ENCODE measurements at places on chromosomes 1 and 21. TPM values are rescaled to one million over a fixed set of nuclear protein-coding genes. Genes with fewer than 3 reads are reported as not detected.

DNA sequence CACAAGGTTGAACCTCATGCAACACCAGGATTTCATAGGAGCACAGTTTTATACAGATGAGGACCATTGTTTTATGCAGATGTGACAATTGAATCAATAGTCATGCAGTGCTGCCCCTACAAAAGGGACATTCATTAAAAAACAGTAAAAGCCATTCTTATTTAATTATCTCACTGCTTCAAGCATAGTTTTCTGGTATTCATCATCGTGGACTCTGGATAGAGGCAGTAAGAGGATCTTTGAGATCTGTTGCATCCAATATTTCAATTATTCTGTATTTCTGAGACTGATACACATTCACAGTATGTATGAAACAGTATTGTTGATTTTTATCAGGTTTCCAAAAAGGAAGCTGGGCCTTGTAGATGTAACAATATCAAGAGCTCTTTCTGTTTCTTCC is 237.6 kb downstream of the RYR2 start:
- DNase-seq = no peak

DNA sequence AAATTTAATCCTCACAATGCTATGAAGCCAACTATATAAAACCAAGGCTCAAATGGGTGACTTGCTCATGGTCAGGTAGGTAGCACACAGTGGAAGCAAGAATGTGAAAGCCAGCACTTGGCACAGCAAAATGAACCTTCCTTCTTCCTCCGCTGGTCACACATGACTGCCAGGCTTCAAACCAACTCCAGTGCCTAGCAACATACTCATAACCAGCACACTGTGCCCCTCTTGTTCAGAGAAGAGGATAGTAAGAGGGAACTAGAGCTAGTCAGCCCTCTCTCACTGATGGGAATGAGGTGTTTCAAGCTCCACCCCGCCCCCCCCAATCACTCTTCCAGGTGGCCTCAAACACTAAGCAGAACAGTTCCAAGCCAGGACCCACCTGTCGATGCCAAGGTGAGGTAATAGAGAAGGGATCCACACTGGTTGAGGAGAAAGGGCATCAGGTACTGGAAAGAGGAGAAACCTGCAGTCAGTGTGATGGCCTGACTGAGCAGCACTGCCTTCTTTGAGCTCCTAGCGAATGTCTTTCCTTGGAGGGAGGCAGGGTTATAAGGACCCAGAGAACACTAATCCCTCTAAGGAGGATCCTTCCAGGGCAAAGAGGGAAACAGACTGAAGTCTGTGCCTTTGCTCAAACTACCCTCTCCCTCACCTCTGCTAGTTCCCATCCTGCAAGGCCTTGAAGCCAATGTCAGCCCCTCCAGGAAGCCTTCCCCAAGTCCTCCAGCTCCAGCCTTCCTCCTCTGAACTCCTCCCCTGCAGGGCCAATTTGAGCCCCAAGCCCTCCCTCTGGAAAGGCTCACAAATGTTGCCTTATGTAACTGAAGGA is 1.2 kb downstream of the TMEM234 start:
- DNase-seq = peak; percentile 68

- peak; percentile 21 for DNase-seq
Observed at GRCh38 chr1:27934818-27935549, at the start of gene SMPDL3B. Gene SMPDL3B, plus strand, starts transcription at chr1:27935000. Its CDS starts 184 bp downstream, at chr1:27935184.

LCE2A gene
- not detected for total RNA-seq

FAM151A gene
- total RNA-seq = not detected

- no peak for DNase-seq
Observed at GRCh38 chr21:39388811-39389155, 39.9 kb upstream of the HMGN1 start.

TDRD10 gene
- total RNA-seq = not detected

UQCRHL gene
- total RNA-seq = 3.4 TPM

- no peak for DNase-seq
Observed at GRCh38 chr1:78102082-78102481, 56.3 kb downstream of the GIPC2 start.

RHD gene
- total RNA-seq = not detected

- no peak for DNase-seq
Observed at GRCh38 chr1:113895098-113895497, 7.7 kb upstream of the BCL2L15 start.

CCNL2 gene
- 213 TPM for total RNA-seq

DNA sequence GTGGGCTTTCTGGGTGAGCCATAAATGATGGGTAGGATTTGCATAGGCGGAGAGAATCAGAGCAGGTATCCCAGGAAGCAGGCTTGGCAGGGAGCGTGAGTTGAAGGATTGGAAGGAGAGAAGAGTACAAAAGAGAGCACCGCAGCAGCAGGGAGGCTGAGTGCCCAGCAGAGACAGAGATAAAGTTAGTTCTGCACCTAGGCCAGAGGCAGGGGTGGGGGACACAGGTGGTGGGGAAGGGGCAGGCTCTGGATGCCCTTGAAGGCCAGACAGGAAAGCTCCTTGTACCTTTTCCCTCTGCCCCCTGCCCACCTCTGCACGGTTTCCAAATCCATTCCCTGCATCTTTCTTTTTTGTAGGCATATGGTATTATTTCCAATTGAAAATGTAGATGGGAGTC is 33.0 kb upstream of the TRABD2B start:
- no peak for DNase-seq

MPZ gene
- total RNA-seq = 10.8 TPM

DNA sequence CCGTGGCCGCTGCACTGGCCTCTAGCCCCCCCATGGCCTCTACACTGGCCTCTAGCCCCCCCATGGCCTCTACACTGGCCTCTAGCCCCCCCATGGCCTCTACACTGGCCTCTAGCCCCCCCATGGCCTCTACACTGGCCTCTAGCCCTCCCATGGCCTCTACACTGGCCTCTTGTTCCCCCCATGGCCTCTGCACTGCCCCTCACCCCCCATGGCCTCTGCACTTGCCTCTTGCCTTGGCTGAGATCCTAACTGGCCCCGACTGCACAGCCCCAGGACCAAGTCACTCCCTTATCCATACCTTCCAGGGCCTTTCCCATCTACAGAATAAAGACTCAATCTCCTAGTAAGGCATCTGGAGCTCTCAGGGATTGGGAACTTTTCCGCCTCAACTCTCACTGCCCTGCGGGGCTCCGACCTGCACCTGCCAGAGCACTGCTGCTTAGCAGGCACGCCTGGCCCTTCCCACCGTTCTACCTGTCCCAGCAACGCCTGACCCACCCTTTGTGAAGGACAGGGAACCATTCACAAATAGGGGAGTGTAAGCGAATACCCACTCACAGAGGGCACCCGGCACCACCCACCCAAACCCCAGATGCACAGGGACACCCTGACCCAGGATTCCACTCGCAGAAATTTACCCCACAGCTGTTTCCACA is 38.8 kb downstream of the ACOT7 start:
- no peak for DNase-seq

GRCh38 chr1:58361134-58361533 is 185.4 kb downstream of the OMA1 start:
- no peak for DNase-seq

ATP5PF gene
- 164 TPM for total RNA-seq

GRCh38 chr1:62316135-62316534 is 3.1 kb downstream of the KANK4 start:
- no peak for DNase-seq

GRCh38 chr1:210233495-210234328 is 1.1 kb downstream of the SERTAD4 start:
- DNase-seq = no peak

GNG4 gene
- total RNA-seq = not detected

DNA sequence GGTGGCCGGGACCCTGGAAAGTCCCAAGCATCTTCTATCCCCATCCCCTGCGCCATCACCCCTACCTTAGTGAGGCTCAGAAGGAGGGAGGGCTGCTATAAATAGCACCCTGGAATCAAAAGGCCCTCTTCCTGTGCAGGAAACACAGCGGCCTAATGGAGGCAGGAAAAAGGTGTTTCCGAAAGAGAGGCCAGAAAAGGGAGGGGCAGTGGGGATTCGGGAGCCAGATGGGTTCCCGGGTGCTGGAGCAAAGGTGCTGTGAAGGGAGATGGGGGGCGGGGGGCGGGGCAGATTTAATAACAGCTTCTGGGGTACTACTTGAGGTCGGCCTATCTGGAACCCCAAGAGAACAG is 16.6 kb downstream of the NAV1 start:
- DNase-seq = no peak

GRCh38 chr21:23445307-23445706 is 2162.0 kb downstream of the MRPL39 start:
- DNase-seq = no peak

CFH gene
- not detected for total RNA-seq

DNA sequence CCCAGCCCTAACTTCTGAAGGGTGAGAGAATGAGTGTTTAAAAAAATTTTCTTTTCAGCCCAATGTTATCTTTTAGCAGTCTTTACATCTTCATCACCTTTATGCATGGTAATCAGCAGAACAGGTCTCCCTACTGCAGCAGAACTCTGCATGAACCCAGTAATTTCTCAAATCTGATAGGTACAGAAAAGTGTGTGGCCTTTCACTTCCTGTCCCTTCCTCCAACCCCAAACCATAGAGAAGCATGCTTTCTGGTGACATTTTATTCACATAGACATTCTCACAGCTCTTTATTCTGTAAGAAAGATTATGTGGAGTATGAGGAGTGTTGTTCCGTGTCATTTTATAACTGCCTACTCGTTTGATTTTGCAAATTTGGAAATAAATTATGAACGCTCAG is 68.6 kb downstream of the RPAP2 start:
- DNase-seq = no peak

RPTN gene
- total RNA-seq = not detected

DNA sequence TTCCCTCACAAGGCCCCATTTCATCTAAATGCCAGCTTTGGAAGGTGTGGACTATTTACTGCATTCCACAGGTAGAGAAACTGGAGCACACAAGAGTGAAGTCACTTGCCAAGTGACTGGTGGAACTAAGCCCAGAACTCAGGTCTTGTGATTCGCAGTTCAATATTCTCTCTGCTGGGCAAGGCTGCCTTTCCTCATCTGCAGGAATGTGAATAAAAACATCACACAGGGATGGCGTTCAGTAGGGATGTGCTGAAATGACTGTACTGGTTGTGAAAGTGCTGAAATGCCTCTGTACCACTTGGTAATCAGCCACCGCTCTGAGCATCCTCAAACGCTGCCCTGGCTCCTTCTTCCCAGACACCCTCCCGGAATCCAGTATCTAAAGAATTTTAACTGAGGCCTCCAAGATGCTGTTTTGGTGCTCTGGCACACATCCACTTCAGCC is 145.6 kb downstream of the HIVEP3 start:
- no peak for DNase-seq

ADAMTS4 gene
- total RNA-seq = 0.15 TPM

AQP10 gene
- total RNA-seq = not detected

DNA sequence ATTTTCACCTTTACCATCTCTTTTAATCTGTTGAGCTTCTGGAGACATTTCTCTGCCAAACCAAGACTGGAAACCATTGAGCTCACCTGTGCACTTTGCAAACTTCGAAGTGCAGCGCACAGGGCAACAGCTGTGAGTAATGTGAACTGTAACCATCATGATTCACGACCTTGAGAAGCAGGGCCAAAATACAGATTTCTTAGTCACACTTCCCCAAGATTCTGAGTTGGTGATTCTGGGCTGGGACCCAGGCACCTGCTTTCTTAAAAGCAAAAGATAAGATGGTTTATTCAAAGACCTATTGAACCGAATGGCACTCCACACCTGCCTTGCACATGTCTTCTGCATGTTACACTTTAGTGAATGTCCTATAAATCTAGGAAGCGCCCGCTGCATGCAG is 10.2 kb downstream of the AGTRAP start:
- no peak for DNase-seq
